IMR-90 (cell line): ENCODE measurements at places on chromosomes 6 and 20. TPM values are rescaled to one million over a fixed set of nuclear protein-coding genes. Genes with fewer than 3 reads are reported as not detected.

Gene SLC24A3
- not detected in 2 replicates for polyA plus RNA-seq

Gene NKAPL
- polyA plus RNA-seq, result 0.49 and 0.51 TPM in 2 replicates

Gene SMOC2
- not detected in 2 replicates for polyA plus RNA-seq

Gene GPX5
- polyA plus RNA-seq, result not detected in 2 replicates

Gene ARHGAP40
- polyA plus RNA-seq, result not detected in 2 replicates

Gene SRSF12
- polyA plus RNA-seq, result 0.13 and 0.21 TPM in 2 replicates

Gene ENPP5
- polyA plus RNA-seq, result not detected in 2 replicates

Gene HLA-DQB1
- polyA plus RNA-seq, result not detected in 2 replicates

Gene RAET1E
- not detected in 2 replicates for polyA plus RNA-seq

Gene GNL1
- polyA plus RNA-seq, result 43.7 and 44.0 TPM in 2 replicates

Gene AHCY
- polyA plus RNA-seq, result 135 and 138 TPM in 2 replicates
